ENCODE measurements at places on chromosomes 11 and 22.
A peak's percentile ranks its signal among the peaks of the same experiment; 100 is the strongest.

- H3K27me3 ChIP-seq, result peaks cover 22% of the 10 kb centered on the region
- no peak for DNase-seq
- no peak overlapping the region for H3K4me3 ChIP-seq
- peaks cover 26% of the 10 kb centered on the region for H3K4me1 ChIP-seq
- H3K27ac ChIP-seq, result no peak overlapping the region
Measured at GRCh38 chr11:45817191-45817590, 12.2 kb downstream of the SLC35C1 start.

GRCh38 chr11:93034031-93034722 lies 64.7 kb downstream of the MTNR1B start:
- H3K36me3 ChIP-seq, result no peaks in the 10 kb centered on the region
- H3K4me3 ChIP-seq, result no peak overlapping the region
- peaks cover 9% of the 10 kb centered on the region for H3K4me1 ChIP-seq

- H3K4me3 ChIP-seq, result no peak overlapping the region
- H3K27ac ChIP-seq, result peak overlapping the region; percentile 66
- peaks cover 38% of the 10 kb centered on the region for H3K4me1 ChIP-seq
- no peak for DNase-seq
- H3K27me3 ChIP-seq, result no peaks in the 10 kb centered on the region
Measured at GRCh38 chr22:20530368-20531153, 23.2 kb downstream of the MED15 start.

DNA sequence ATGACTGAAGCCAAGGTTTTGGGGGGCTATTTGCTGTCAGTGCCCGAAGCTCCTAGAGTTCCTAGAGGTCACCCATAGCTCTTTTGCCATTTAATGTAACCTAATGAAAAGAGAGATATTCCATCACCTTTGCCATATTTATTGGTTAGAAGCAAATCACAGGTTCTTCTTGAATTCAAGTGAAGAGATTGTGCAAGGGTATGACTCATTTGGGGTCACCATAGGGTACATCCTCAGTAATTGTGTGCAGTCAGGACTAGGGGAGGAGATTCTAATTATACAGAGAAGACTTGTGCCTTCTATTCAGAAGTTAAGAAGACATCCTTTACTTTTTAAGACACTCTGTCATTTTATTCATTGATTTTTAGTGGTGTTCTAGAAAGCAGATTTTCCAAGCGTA lies 6.9 kb upstream of the PRAME start:
- no peak overlapping the region for H3K4me3 ChIP-seq
- H3K27me3 ChIP-seq, result peaks cover 94% of the 10 kb centered on the region
- H3K4me1 ChIP-seq, result no peaks in the 10 kb centered on the region
- no peak overlapping the region for H3K27ac ChIP-seq
- DNase-seq, result no peak

DNA sequence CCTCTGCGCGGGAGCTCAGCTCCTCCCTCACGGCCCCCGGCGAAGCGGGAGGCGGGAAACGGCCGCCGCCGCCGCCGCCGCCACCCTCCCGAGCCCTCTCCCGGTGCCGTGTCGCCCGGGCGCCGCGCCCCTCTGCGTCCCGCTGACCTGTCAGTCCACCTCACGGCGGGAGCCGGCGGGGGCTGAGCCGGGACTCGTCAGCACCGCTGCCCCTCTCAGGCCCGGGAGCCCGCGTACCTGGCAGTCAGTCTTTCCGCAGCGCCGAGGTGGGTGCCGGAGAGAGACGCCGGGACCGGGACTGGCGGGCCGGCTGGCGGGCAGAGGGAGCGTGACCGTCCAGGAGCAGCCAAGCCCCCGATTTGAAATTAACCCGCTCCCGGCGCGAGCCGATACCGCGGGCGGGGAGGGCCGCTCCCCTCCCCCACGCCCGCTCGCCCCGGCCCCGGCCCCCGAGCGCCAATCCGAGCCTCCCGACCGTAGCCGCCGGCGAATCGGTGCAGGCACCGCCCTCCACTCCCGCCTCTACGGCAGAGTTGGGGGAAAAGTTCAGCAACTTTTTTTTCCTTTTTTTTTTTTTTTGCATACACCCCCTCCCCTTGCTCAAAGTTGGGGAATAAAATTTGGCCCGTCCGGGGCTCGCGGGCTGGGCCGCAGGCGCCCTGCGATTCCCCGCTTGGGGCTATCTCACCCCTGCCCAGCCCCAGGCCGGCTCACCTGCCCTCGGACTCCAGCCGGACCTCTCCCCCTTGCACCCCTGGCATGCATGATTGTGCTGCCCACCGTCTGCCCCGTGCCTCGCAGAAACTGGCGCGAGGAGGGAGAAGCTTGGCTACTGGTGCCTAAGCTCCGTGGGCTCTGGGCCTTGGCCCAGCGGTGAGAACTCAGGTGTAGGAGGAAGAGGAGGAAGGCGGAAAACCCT lies 774 bp upstream of the E2F8 start:
- peak overlapping the region; percentile 90 for H3K27ac ChIP-seq
- H3K4me3 ChIP-seq, result peak overlapping the region; percentile 96
- peaks cover 11% of the 10 kb centered on the region for H3K36me3 ChIP-seq
- peak; percentile 76 for DNase-seq
- peaks cover 32% of the 10 kb centered on the region for H3K27me3 ChIP-seq

DNA sequence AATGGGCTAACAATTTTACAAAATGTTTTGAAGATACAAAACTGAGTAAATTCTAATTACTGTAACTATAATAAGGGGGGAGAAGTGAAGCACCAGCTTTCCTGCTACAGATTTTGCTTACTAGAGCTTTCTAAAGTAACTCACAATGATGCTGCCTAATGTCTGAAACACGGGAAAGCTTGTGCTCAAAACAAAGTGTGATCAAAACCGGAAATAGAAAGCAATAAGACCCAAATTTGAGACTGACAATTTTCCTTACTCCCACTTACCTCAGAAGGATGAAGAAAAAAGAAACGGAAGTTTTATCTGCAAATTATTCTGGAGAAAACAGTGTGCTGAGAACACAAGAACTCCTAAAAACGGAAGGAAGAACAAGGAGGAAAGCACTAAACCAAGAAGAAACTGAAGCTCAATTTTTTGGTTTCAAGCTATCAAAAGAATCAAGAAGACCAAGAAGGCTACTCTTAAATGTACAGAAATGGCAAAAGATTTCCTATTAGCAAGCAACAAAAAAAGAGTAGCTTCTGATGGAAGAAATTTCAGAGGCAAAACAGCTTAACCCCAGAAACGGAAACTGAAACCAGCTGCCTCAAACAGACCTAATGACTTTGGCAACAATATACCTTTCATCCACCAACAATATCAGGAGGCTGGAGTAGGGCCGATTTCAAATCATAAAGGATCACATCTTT lies 33.4 kb downstream of the AMBRA1 start:
- H3K36me3 ChIP-seq, result no peaks in the 10 kb centered on the region
- DNase-seq, result no peak
- peak overlapping the region; percentile 52 for H3K27ac ChIP-seq
- H3K4me1 ChIP-seq, result peaks cover 3% of the 10 kb centered on the region
- H3K27me3 ChIP-seq, result no peaks in the 10 kb centered on the region

DNA sequence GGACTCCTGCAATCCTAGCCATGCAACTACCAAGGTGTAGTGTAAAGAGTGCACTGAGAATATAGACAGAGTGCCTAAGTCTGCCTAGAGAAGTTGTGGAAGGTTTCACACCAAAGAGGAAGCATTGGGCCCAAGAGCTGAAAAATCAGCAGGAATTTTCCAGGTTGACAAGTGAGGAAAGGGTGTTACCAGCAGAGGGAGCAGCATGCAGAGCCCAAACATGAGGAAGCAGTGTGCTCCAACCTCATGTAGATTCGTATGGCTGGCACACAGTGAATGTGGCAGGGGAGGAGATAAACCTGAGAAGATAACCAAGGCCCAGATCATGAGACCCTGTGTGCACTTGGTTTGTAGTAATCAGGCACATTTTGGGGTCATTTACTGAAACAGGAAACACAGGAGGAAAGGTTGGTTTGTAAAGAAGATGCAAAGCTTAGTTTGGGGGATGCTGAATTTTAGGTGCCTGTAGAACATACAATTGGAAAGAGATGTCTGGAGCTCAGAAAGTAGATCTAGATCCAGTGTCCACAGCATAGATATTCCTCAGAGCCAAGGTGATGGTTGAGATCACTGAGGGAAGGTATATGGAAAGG lies 1.7 kb downstream of the HPX start:
- H3K27me3 ChIP-seq, result no peaks in the 10 kb centered on the region
- no peaks in the 10 kb centered on the region for H3K36me3 ChIP-seq
- no peak overlapping the region for H3K27ac ChIP-seq
- no peak overlapping the region for H3K4me3 ChIP-seq

DNA sequence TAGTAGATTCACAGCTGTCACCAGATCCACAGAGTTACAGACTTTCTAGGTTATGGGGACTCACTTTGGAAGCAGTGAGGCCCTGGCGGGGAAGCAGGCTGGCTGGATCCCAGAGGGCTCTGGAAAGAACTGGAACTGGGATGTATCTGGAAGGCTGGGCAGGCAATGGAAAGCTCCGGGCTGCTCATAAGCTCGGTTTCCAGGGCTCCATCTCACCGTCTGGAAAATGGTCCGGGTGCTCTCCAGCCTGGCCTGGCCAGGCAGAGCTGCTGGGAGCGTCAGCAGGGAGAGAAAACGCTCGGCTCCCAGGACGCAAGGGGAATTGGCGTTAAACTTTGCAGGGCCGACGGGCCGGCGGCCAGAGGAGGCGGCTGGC lies 335 bp upstream of the SEZ6L start:
- peaks cover 24% of the 10 kb centered on the region for H3K4me1 ChIP-seq
- H3K27ac ChIP-seq, result no peak overlapping the region
- H3K27me3 ChIP-seq, result peaks cover 66% of the 10 kb centered on the region
- H3K4me3 ChIP-seq, result peak overlapping the region; percentile 80
- DNase-seq, result no peak

GRCh38 chr22:16989915-16990314 lies 18.1 kb downstream of the GAB4 start:
- DNase-seq, result no peak
- H3K4me1 ChIP-seq, result no peaks in the 10 kb centered on the region
- H3K4me3 ChIP-seq, result no peak overlapping the region
- H3K27ac ChIP-seq, result no peak overlapping the region
- peaks cover 35% of the 10 kb centered on the region for H3K27me3 ChIP-seq

GRCh38 chr22:39457556-39458443 lies 988 bp downstream of the MGAT3 start:
- DNase-seq, result no peak
- peaks cover 50% of the 10 kb centered on the region for H3K27me3 ChIP-seq
- H3K4me1 ChIP-seq, result peaks cover 30% of the 10 kb centered on the region
- no peaks in the 10 kb centered on the region for H3K36me3 ChIP-seq
- no peak overlapping the region for H3K27ac ChIP-seq

- H3K36me3 ChIP-seq, result peaks cover 21% of the 10 kb centered on the region
- no peak overlapping the region for H3K4me3 ChIP-seq
- peak overlapping the region; percentile 29 for H3K27ac ChIP-seq
- no peak for DNase-seq
- peaks cover 31% of the 10 kb centered on the region for H3K4me1 ChIP-seq
Measured at GRCh38 chr11:57260937-57261783, 24.1 kb upstream of the APLNR start.

- peaks cover 12% of the 10 kb centered on the region for H3K36me3 ChIP-seq
- H3K4me3 ChIP-seq, result no peak overlapping the region
- H3K27me3 ChIP-seq, result no peaks in the 10 kb centered on the region
- no peak overlapping the region for H3K27ac ChIP-seq
- no peak for DNase-seq
Measured at GRCh38 chr22:31829505-31829904, 75.7 kb downstream of the DEPDC5 start.

DNA sequence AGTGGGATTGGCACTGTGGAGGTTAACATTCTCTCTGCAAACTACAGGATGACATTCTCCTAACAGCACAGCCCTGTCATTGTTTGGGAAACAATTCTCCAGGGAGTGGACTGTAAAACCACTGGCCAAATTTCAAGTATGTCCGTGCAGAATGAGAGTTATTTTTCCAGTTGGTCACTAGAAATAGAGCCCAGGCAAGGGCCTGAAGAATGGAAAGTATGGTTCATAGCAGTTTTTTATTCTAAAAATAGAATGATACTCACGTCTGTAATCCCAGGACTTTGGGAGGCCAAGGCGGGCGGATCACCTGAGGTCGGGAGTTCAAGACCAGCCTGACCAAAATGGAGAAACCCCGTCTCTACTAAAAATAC lies 39.0 kb upstream of the CD44 start:
- no peaks in the 10 kb centered on the region for H3K27me3 ChIP-seq
- no peak overlapping the region for H3K4me3 ChIP-seq
- H3K27ac ChIP-seq, result no peak overlapping the region
- no peak for DNase-seq
- H3K36me3 ChIP-seq, result no peaks in the 10 kb centered on the region

DNA sequence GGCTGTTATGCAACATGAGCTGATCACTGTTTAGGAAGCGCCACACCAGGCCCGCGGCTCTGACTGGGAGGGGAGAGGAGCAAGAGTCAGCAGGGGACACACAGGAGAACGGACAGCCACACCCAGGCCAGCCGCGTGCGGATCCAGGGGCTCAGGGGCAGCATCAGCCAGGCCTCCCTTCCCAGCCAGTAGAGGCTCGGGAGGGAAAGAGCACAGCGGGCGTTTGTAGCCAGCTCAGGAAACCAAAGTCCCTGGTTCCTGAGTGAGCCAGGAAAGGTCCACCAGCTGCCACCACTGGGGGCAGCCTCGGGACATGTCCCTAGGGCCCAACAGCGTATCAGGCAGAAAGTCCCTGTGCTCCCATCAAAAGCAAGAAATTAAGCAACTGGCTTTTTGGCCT lies 71.8 kb upstream of the PITPNB start:
- H3K27me3 ChIP-seq, result no peaks in the 10 kb centered on the region
- peak; percentile 83 for DNase-seq
- no peak overlapping the region for H3K27ac ChIP-seq
- peaks cover 5% of the 10 kb centered on the region for H3K36me3 ChIP-seq

Measured in WTC11 (cell line).